ENCODE measurements at places on chromosomes 16 and 17.

DNA sequence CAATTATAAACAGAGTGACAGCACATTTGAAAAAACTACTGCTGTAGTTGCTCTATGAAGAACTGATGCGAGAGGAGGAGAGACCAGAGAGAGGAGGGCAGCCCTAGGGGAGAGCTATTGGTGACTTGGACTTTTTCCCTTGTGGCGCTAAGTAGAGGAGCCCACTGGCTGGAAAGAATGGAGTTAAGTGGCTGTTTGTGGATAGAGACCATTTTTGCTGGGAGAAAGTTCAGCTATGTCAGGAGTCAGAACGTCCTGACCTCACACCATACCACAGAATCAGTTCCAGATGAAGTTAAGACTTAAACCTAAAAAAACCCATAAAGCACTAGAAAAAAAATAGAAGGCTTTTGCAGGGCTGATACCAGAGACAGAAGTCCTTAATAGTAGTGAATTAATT lies 2.0 kb downstream of the POLR2A start:
- no peak for DNase-seq

DNA sequence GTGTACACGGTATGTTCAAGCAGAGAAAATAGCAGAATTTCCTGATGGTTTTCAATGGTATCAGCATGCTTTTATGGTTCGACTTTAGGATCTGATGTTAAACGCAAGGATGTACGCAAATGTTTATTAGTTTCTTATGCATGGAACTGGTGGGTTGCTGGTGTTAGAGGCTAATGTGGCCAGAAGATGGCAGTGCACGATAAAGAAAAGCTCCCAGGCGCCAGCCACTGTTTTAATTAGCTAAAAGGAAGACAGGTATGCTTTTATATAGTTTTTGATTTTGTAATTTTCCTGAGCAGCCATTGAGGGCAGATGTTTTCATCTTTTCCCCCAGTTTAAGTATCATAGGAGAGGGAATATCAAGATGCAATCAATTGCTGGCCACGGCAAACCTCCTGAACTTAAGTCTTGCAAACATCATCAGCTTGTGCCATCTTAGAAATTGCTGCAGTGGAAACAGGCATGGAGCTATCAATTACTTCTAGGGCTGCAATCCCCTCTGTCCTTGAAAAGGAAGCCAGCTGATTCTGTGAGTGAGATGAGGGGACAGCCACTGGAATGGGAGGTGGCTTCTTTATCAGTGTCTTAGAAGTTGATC lies 648.5 kb upstream of the RBFOX1 start:
- peak; percentile 3 for DNase-seq

DNA sequence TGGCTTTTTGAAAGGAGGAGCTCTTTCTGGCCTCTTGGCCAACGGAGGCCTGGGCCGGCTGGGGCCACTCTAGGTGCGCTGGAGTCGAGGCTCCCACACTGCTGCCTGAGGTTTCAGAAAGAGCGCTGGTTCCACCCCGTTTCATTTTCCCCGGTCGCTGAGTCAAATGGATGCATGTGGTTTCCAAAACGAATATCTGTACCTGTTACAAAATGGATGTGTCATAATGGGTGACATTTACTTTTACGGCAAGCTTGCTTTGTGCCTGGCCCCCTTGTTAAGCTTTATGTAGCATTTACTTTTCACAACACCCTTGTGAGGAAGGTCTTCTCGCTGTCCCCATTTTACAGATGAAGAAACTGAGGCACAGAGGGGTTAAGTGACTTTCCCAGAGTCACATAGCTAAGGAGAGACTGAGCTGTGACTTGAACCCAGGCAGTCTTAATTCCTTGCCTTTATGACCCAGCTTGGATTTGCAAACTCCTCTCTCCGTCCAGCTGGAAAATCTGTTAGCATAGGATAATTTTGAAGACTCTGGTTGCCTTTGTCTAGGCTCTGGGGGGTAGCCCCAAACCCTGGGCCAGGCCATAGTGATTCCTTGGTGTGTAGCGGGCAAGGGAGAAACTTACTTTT lies 10.6 kb downstream of the KSR1 start:
- no peak for DNase-seq

DNA sequence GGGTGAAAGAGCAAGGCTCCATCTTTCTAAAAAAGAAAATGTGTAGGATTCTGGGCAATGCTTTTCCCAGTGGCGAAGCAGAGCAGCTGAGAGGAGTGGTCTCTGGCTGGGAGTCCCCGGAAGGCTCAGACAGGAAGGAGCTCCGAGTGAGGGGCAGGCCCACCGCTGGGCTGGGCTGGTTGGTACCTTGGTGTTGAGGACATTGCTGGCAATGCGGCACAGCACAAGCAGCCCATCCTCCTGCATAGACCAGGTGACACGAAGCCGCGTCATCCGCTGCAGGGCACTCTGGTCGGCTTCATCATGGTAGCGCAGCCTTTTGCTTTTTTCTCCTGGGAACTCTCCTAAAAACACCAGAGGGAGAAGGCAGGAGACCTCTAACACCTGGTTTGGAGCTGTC lies 63.9 kb downstream of the GTF3C1 start:
- no peak for DNase-seq
